ENCODE measurements at places on chromosomes 7 and 10. TPM values are rescaled to one million over a fixed set of nuclear protein-coding genes. Genes with fewer than 3 reads are reported as not detected.

Gene ABCC2
- 0.31 TPM for total RNA-seq

Gene COG5
- total RNA-seq = 53.4 TPM

DNA sequence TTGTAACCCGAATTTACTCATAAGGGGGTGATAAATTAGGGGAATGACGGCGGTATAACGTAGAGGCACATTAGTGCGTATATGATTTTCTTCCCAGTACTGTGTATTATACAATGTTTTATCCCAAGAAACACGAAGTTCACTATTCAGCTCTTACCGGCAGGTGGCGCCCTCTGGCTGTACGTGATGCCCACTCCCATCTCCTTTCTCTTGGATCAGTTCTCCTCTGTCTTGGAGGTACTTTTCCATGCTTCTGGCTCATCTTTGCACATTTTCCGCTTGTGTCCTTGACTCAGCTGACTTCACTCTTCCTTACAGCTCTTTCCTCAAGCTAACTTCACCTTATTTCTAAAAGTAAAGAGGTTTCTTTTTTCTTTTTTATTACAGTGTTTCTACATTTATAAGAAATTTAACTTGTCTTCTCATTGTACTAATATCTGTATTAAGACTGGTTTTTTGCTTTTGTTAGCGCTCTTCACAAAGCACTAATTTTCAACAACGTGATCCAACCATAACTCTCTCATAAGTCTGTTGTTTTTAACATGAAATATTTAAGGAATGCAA is 21.3 kb downstream of the TMEM176B start:
- H3K27ac ChIP-seq = no peak overlapping the region
- peaks cover 2% of the 10 kb centered on the region for H3K27me3 ChIP-seq
- H3K4me1 ChIP-seq = no peaks in the 10 kb centered on the region
- no peaks in the 10 kb centered on the region for H3K36me3 ChIP-seq
- H3K4me3 ChIP-seq = no peak overlapping the region

Gene DLX5
- total RNA-seq = 1.3 TPM

Gene ABCB1
- total RNA-seq = 1.8 TPM
